HFFc6 (cell line): ENCODE measurements at places on chromosomes 5 and 9.

- no peak for DNase-seq
Measured at GRCh38 chr9:27367921-27368315, 71.0 kb upstream of the EQTN start.

DNA sequence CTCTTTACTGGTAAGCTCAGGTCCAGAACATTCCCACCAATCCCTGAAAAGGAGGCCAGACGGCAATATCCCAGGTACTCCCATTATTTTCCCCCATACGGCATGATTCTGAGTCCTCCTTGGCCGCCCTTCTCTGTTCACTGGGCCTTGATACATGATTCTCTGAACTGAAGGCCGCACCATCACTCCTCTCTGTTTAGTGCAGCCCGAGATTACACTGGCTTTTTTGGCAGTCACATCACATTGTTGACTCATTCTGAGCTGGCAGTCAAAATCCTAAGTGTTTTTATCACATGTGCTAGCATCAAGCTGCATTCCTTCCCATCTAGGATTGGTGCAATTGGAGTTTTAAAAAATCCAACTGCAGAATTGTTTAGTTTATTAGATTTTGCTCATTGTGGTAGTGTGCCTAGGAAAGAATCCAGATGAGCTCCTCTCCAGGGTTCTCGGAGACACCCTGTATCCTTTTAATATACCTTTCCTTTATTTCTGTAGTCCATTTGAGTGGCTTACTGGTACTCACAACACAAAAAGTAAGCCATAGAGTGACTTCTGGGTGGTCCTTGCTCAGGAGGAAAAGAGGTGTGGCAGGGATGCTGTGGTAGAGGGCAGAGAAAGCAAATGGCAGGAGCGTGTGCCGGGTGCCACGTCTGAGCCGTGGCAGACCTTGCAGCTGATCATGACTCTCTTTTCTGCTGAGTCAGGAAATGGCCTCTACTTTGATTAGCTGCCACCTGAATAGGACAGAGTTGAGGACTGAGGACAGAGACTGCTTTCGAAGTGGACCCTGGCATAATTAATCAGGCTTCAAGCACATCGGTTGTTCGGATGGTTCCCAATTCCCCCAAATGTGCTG, 121.1 kb upstream of the IL12B start:
- DNase-seq, result peak; percentile 94

DNA sequence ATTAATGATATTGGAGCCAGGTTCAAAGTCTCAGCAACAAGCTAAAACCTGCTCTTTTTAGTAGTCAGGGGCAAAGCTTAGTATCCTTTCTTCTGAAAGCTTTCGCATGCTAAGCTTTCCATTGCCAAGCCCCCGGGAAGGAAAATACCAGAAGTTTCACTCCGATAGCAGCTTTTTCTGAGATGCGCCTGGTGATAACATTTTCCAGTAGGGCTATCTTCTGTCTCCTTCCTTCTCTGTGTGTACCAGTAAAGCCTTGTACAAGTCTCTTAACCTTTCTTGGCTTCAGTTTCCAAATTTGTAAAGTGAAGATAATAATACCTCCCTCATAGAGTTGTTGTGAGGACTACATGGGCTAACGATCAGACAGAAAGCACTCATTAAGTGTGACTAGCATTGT, 36.7 kb downstream of the DOCK8 start:
- DNase-seq, result no peak

DNA sequence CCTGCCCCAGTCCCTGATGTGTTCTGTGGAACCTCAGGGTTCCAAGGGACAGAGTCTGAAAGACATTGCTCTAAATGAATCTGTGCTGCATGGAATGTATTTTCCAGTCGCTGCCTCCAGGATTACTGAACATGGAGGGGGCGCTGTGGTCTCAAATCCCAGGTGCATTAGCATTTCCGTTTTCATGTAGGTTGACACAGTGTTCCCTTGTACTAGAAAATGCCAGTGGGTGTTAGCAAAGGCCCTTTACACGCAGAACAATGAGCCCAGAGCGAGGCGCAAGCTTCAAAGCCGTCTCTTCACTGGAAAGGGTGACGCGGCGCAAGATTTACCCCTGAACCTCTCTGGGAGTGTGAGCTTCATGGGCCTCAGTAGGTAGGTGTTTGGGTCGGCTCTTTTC, 308.3 kb downstream of the SLIT3 start:
- no peak for DNase-seq
